ENCODE measurements at places on chromosomes 1 and 21.
A peak's percentile ranks its signal among the peaks of the same experiment; 100 is the strongest.

DNA sequence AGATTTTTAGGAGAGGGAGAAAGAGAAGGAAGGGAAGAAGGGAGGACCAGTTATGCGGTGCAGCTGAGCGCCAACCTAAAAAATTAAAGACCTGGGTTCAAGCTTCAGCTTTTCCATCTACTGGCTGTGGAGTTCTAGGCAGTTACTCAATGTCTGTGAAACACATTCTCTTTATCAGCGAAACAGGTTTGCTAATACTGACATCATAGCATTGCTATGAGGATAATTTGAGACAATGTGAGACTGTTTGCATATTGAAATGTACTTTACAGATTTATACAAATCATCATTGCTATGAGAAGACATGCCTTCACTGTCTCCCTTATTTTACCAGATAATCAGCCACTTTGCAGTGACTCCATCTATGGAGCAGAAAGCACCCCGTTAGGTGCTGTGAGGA, 222.9 kb upstream of the SGIP1 start:
- DNase-seq, result no peak

DNA sequence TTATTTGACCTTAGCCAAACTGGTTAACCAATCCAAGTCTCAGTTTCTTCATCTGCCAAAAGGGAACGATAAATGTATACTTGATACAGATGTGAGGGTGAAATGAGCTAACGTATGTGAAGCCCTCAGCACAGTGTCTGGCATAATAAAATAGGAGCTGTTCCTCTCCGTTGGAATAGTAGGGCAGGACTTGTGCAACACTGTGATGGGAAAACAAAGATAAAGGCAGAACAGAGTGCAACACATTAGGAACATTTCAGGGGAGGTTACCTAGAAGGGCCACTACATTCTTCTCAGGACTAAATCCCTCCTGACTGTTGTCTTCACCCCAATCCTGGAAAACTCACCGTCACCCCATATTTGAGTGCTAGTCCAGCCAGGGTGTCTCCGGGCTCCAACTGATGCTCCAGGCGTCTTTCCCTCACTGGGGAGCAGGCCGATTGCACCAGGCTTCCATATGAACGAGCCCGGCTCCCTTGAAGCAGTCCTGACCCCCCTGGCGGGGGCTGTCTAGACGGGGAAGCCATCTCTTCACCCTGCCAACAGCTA, 896 bp downstream of the LYSMD1 start:
- no peak for DNase-seq

DNA sequence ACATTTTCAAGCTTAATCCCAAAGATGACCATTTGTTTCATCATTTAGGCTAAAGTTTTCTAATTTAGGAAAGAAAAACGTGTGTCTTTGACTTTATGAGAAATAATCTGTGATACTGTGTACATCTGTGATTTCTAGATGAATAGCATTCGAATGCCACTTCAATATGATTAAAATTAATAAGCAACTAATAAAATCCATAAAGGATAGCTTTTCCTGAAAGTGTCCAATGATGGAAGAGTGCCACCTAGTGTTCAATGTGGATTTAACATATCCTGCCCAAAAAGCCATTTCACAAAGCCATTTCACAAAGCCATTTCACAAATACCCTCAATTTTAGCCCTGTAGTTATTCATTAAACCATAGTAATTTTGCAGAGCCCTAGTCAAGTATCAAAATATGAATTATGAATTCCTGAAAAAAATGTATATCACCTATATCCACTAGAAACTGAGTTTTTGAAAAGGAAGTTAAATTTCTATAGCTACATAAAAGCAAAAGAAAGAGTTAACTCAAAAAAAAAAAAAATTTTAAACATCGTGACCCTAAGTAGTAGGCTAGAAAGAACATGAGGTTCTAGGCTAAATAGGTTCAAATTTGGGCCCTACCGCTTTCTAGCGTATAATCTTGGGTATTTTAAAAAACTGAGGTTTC, 19.1 kb downstream of the NME7 start:
- no peak for DNase-seq

DNA sequence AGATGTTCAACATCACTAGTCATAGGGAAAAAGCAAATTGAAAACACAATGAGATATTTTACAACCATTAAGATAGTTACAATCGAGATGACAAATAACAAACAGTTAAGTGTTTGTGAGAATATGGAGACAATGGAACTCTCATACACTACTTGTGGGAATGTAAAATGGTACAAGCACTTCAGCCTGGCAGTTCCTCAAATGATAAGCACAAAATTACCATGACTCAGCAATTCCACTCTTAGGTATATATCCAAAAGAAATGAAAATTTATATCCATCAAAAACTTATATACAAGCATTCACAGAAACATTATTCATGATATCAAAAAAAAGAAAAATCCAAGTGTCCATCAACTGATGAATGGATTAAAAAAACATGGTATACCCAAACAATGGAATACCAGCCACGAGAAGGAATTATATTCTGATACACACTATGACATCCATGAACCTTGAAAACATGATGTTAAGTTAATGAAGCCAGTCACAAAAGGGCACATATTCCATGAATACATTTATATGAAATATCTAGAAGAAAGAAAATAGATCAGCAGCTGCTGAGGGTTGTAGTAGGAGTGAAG, 76.4 kb downstream of the EVI5 start:
- DNase-seq, result no peak

DNA sequence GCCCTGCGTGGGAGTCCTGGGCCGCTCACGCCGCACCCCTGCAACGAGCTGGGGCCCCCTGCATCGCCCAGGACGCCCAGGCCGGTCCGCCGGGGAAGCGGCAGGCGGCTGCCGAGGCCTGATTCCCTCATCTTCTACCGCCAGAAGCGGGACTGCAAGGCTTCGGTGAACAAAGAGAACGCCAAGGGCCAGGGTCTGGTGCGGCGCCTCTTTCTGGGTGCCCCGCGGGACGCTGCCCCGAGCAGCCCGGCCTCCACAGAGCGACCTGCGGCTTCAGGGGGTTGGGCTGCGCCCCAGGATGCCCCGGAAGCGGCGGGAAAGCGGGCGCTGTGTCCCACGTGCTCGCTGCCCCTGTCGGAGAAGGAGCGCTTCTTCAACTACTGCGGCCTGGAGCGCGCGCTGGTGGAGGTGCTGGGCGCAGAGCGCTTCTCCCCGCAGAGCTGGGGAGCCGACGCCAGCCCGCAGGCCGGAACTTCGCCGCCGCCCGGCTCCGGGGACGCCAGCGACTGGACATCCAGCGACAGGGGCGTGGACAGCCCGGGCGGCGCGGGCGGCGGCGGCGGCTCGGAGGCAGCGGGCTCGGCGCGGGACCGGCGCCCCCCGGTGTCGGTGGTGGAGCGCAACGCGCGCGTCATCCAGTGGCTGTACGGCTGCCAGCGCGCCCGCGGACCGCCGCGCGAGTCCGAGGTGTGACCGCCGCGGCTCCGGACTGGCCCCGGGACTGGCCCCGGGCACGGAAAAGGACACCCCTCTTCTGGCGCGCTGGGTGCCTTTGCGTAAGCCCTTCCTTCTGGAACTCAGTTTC, 2.7 kb downstream of the FAM110D start:
- peak; percentile 13 for DNase-seq

DNA sequence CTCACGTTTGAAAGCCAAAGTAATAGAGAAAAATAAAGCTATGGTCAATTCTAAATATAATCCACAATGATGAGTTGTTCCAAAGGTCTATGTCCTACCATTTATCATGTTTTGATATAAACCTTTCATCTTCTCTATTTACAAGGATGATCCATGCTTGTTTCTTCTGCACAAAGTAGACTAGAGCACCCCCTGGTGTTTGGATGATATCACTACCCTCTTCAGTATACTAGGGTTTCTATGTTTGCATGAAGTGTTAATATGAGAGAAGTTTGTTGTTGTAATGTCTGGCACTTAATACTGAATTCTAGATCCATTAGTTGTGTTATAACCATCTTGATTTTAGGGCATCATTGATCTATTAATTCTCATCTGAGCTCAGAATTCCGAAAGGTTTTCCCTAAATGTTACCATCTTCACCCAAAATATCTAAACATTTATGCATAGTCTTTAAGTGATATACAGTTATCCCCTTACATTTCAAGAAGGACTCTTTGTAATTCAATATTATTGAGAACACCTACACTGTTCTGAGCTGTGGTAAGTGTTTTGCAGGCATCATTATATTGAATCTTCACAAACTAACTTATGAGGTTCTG, 21.1 kb downstream of the CLDN8 start:
- no peak for DNase-seq

DNA sequence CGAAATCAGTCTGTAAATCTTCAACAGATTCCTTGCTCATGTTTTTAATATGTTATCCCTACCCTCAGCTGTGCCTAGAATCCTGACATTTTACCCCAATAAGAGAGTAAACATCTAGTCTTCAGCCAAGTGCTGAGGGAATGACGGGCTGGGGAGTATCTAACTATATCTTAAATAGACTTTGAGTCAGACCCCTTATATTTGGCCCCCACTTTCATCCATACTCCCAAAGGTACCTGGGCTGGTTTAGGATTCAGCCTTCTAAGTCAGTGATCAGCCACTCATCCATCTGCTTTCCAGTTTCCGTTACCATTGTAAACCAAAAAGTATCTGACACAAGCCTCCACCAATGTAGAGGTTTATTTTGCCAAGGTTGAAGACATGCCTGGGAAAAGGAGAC, 36.1 kb upstream of the CNIH3 start:
- DNase-seq, result no peak

- no peak for DNase-seq
Observed at GRCh38 chr21:43743947-43744346, 25.0 kb downstream of the PDXK start.

DNA sequence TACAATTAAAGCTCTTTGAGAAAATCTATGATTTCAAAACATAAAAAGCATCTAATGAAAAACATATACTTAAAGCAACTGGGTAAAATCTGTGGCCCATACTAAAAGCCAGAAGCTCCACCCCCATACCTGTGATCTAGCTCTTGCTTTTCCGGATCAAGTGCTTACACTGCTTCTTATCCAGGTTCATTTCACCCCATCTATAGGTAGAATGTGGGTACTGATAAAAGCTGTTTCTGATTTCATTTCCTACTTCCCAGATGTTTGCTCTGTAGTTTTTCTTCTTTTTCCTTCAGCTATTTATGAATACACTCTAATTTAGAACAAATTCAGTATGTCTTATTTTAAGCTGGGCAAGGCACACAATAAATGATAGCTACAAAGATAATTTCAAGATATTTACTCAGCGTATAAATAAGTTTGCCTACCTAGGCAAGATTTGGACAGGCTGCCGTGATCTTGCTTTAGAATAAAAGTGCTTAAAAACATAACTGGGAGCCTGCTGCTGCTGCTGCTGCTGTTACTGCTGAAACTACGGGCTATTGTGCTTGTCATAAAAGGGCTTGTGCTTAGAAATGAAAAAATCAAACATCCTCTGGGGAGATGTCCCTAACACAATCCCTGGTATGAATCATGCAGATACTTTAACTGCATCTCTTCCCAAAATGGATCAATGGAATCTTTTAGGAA, 2.1 kb downstream of the SIPA1L2 start:
- no peak for DNase-seq

- DNase-seq, result no peak
Observed at GRCh38 chr1:209736490-209737117, 19.2 kb upstream of the TRAF3IP3 start.

GRCh38 chr1:204528241-204528640, 12.0 kb downstream of the MDM4 start:
- DNase-seq, result no peak

DNA sequence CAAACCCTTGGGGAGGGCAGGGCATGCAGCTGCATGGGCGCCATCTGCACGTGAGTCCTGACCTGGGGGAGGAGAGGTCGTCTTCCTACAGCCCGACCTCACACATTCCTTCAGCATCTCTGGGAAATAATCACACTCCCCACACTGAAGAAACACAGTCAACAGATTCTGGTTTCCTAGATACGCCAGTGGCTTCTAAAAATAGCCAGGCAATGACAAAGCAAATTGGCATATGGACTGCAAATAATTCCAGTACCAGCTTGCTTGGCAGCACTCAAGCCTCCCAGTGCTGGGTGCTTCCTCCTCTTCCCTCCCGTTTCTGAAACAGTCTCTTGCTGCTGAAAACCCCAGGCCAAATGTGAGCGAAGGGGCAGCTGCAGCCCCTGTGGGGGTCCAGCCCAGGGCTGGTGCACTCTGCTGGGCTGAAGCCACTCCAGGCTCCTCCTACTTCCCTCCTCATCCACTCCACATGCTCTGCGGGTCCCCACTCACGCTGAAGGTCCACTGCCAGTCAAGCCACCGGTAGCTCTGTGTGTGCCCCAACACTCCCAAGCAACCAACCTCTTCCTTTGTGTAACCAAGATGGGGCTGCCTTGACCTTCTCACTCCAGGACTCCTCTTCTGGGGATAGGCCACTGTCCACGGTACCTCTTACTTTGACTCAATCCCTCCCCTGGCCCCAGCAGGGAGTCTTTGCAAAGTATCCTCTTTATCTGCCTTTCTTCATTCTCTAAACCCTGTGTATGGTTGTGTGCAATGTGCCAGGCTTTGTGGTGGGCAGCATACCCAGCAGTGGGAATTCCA, 69.0 kb downstream of the KCND3 start:
- DNase-seq, result no peak

GRCh38 chr1:179818743-179819173, 58.8 kb downstream of the TOR1AIP2 start:
- no peak for DNase-seq

DNA sequence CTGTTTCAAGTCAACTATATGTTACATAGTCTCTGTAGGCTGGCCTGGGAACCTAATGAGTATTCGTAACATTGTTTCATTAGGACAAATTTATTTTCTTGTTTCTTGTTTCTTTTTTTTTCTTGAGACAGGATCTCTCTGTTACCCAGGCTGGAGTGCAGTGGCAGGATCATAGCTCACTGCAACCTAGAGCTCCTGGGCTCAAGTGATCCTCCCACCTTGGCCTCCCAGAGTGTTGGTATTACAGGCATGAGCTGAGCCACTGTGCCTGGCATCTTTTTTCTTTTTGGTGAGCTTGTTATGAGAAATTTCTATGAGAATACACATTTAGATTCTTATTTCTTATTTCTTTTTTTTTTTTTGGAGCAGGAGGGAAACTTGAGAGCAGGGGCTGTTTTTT, 6.8 kb downstream of the CENPS start:
- DNase-seq, result no peak

DNA sequence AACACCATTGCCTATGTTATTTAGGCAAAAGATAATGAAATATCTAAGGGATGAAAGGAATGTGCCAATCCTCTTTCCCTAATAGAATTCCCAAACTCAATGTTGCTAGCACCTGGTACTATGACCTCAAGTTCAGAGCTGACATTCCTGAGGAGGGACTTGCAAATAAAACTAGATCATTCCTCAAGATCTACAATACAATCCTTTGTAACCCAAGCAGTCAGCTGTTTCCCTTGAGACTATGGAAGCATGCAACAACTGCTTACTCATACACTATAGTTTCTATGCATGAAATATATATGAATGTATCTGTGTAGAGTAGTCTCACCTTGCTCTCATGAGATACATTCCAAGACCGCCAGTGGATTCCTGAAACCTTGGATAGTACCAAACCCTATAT, 65.0 kb downstream of the ABL2 start:
- DNase-seq, result no peak

- no peak for DNase-seq
Observed at GRCh38 chr21:42561762-42562650, 48.4 kb downstream of the SLC37A1 start.

GRCh38 chr1:213623862-213624261, 363.9 kb upstream of the PROX1 start:
- no peak for DNase-seq

Data from activated CD8-positive, alpha-beta memory T cell treated with anti-CD3 and anti-CD28 coated beads for 1 hour (primary cell).